ENCODE measurements at places on chromosomes 4 and X.

DNA sequence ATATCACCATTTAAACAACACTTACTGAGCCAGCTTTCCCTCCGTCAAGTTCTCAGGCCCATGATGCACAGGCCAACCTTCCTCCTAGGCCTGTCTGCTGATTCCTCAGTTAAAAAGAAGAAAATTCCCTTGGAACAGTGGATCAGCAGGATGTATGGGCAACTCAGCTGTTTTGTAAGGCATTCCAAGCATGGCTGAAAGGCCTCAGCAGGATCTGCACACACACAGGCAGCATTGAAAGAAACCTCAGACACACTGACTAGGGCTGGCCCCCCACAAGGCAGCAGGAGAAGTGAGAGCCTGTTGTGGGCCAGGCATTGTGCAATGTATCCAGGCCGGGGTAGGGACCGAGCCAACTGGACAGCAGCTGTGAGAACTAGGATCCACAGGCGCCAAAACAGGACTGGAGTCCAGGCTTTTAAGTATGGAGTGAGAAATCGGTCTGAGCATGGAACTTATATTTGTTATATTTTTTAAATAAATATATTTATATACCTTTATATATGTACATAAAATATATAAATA is 171.4 kb downstream of the NWD2 start:
- DNase-seq: no peak

DNA sequence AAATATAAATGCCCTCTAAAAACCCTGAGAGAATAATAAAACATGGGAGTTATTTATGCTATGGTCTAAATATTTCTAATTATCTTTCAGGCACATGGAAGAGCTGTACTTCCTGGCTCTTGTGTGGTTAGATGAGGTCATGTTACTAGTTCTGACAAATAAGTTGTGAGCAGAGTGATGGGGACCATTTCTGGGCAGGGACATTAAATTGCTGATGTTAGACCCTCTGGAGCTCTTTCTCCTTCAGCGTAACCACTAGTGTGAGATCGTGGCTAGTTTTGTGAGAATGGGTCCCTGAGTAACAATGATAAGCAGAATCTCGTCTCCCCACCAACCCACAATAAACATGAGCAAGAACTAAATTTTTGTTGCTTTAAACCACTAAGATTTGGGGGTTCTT is 108.0 kb downstream of the MAML3 start:
- no peak for DNase-seq

DNA sequence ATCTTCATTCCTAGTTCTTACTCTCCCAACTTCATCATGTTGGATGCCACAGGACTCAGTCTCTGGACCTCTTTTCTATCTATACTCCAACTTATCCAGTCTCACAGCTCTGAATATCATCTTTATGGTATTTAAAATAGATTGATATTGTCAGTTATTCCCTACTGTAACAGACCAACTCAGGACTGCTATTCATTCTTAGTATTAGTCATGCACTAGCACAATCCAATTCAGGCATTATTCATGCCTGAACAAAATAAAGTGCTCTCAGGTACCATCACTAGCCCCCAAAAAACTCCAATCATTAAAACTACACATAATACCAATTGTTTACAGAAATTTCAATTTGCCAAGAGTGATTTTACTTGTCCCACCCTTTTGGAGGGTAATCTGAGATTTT is 37.7 kb downstream of the FRYL start:
- DNase-seq: no peak

DNA sequence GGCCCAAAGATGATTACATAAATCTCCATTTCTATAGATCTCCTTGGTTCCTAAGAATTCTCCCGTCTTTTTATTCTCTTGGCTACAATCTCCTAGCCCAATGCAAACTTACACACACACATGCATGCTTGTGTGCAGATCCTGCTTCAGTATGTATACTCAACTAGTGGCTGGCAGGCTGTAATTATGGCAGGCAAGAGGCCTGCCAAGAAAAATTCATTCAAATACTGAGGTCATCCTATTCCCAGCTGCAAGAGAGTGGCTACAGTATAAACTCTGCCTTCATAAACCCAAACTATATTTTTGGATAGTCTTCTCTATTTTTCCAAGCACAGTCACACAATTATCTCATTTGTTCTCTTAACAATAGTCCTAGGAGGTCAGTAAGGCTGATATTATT is 95.2 kb downstream of the SHROOM4 start:
- no peak for DNase-seq

DNA sequence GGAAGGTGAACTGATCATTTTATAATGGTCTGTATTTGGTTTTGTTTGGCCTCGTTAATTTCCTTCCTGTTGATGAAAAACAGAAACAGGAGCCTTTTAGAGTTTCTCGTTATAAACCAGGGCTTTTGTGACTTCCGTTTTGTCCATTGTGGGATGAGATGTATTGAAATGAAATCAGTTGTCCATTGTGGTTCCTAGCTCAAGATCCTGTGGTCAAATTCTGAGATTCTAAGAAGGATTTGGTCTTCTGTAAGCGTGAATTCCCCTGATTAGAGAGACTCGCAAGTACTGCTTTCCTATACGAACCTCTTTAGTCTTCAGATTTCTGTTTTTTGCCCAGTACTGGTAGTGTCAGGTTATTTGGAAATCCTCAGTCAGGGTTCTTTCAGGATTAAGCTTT is 101.7 kb downstream of the RAPGEF2 start:
- no peak for DNase-seq

- no peak for DNase-seq
Observed at GRCh38 chr4:176660561-176660960, 132.2 kb downstream of the VEGFC start.

- no peak for DNase-seq
Observed at GRCh38 chrX:55220119-55220794, at the start of gene PAGE5. Gene PAGE5 (plus strand): TSS chrX:55220346. CDS start chrX:55221383, 1,037 bp downstream.

DNA sequence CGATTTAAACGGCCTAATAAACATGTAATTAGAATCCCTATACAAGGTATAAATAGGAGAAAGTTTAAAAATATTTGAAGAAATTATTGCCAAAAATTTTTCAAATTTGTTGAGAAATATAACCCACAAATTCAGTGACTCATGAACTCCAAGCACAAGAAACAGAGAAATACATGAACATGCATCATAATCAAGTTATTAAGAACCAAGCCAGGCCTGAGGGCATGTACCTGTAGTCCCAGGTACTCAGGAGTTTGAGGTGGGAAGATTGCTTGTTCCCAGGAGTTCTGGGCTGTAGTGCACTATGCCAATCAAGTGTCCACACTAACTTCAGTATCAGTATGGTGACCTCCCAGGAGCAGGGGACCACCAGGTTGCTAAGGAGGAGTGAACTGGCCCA is 341.9 kb downstream of the CAMK2D start:
- DNase-seq: no peak

DNA sequence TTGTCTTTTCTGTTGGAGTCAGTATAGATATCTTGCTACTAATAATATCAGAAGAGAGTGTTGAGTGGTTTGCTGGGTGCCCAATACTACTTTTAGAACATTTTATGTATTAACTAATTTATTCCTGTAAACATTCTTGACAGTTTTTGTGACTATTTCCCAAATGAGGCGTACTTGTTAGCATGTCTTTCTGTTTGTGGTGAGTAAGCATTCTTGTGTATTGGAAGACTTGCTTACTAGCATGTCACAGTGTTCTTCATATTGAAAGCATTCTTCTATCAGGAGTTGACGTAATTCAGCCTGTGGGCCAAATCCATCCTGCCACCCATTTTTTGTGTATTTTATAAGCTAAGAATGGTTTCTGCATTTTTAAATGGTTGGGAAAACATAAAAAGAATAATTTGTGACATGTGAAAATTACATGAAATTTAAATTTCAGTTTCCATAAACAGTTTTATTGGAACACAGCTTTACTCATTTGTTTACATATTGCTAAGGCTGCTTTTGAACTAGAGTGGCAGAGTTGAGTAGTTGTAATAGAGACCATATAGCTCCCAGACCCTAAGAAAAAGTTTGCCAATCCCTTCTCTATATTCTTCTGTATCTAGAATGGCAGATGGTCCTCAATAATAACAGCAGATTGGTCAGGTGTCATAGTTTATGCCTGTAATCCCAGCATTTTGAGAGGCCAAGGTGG is 20.4 kb downstream of the REPS2 start:
- no peak for DNase-seq

GRCh38 chr4:102687982-102688433 is 72.8 kb downstream of the MANBA start:
- DNase-seq: no peak

GRCh38 chrX:82813671-82814078 is 694.4 kb upstream of the POU3F4 start:
- DNase-seq: peak; percentile 4

DNA sequence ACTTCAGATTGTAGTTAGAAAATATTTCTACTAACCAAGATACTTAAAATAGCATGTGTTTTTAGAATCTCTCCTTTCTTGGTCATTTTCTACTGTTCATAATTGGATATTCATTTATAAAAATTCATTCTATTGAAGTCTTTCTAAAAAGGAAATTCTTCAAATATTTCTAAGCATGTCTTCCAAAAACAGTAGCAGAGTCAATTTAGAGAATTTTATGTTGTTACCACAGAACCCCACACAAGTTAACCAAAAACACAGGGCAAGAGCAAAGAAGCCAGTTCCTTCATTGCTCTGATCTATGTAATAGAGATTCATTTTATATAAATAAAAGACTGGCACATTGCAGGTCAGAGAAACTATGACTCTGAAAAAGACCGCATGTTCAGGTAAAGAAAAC is 345.1 kb upstream of the PITX2 start:
- no peak for DNase-seq

GRCh38 chr4:46123913-46124755 is at the start of gene GABRG1:
Gene GABRG1 (minus strand): TSS chr4:46124054. CDS start chr4:46123913, 141 bp downstream.
- no peak for DNase-seq

GRCh38 chr4:40960941-40961340 is 211.2 kb downstream of the NSUN7 start:
- DNase-seq: no peak

DNA sequence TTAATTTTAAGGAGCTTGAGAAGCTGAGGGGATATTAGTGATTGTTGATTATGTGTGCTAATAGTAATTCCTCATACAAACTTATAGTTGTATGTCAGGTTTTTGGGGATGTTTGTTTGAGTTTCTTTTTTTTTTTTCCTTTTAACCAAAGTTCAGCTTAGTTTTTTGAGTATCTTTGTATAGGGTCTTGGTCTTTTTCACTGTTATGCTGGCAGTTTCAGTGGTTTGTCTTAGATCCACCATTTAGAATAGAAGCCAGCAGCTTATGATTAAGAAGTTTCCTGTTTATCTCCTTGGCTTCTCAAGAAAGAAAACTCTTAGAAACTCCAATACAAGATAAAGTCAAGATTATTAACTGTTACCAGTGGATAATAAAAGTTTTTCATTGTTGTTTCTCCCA is 16.1 kb downstream of the CPEB2 start:
- DNase-seq: no peak

DNA sequence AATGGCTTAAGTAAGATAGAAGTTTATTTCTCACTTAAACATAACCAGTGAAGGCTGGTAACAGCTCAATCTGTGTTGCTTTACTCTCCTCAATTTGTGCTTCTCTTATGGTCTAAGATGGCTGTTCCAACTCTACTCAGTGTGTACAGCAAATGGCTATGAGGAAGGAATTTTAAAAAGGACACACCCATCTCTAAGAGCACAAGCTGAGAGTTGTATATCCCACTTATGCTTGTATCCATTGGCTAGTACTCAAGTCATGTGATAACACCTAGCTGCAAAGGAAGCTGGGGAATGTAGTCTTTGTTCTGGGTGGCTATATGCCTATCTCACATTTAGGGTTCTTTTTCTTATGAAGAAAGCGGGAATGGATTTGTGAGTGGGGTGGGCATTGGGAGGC is 63.3 kb downstream of the GPAT3 start:
- DNase-seq: peak; percentile 9

- DNase-seq: peak; percentile 77
Observed at GRCh38 chr4:76689145-76689817, 208.7 kb downstream of the SOWAHB start.

DNA sequence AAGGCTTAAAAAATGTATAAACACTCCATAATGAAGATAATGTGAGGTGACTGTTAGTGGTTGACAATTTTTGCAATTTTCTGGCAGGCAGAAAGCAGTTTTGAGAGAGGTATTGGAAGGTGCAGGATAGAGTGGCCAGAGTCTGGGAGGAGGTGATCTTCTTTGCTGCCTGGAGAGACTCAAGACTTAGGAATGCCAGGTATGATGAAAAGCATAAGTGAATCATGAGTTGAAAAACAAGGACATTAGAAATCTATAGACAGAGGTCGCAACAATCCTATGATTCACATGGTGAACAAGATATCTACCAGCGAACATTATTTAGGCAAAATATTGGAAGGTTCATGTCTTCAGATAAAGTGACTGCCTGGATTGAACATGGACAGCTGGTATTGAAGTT is 118.5 kb downstream of the CFAP299 start:
- no peak for DNase-seq

- DNase-seq: peak; percentile 97
Observed at GRCh38 chrX:386768-387575, at the start of gene PPP2R3B. Gene PPP2R3B (minus strand): TSS chrX:386907. CDS start chrX:386691, 216 bp downstream.

DNA sequence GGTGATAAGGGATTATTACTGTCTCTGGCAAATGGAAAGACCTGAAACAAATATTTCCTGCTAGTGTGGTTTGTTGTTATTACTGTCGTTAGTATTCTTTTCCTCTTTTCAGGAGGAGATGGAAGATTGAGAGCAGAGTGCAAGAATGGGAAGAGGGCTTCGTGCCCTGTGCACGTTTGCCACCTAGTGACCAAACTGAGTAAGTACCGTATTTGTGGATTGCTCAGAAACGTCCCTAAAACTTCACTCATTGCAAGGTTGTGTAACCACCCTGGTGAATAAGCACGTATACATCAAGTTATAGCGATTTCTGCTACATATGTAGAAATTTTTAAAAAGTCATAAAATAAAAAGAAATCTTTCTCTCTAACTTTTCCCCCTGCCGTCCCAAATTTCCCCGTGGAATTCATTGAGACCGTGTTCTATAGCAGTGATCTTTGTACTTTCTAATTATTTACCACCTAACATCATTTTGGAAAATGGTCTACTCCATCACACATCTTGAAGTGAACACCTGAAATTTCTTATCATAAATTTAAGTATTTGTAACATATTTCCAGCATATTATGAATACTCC is 24.3 kb downstream of the LINC00632 start:
- DNase-seq: peak; percentile 8

DNA sequence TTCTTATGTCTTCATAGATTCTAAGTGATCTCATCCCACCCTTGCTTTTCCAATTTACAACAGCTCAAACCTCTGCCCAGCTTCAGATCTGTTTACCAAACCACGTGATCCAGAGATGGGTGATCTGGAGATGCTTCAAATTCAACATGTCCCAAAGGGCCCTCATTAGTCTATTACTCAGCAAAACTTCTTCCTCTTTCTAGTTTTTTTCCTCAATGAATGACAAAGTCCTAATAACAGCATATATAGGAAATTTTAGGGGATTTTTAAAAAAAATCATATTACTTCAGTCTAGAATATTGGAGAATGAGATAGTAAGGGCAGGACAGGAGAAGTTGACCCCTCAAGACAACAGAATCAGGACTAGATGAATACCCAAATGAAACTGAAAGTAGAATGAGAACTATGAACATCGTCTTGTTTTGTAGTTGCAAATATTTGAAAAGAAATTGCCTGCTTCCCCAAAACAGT is 127.1 kb downstream of the CFAP299 start:
- DNase-seq: no peak

GRCh38 chrX:102966701-102967100 is 29.6 kb downstream of the RAB40AL start:
- DNase-seq: no peak

Measured in SJCRH30 (cell line).